ENCODE measurements at places on chromosomes 2 and 18.

GRCh38 chr2:222436040-222436413, 11.7 kb downstream of the SGPP2 start:
- no peak for DNase-seq

DNA sequence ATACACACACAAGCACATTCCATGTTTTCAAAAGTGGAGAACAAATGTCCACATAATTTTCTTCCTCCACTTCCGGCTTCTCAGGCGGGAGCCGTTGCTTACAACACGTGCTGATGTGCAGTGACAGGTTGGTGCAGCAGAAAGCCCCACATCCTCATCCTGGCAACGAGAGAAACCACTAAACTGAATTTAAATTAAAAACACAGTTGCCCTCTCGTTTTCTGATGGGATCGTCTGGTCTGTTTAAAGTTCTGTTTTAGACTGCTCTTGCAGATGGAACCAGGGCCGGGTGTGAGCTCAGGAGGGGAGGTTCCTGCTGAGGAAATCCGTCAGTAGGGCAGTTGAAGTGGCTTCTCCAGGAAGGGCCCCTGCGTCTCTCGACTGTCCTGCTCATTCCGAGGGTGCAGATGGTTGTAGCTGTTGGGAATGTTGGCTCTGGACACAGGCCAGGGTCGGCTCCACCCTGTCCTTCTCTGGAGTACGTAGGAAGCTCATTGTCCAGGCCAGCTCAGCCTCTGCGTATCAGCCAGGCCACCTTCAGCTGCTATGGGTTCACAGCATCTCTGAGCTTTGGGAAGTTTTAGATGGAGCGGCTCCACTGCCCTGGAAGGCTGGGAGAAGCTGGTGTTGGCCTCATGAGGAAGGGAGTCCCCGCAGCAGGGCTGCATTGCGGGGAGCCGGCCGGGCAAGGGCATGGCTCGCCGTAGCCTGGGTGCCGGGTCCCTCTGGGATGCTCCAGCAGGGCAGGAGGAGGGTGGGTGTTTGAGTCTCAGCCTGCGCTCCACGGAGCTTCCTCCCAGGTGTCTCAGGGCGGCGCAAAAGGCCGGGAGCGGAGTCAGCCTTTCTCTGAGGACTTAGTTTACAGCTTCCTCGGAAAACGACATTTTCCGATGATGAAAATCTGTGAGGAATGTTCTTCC, 58.3 kb downstream of the NFATC1 start:
- no peak for DNase-seq

GRCh38 chr2:233513953-233514655, 52.5 kb downstream of the USP40 start:
- DNase-seq: no peak

GRCh38 chr2:190338453-190338852, 4.9 kb upstream of the INPP1 start:
- DNase-seq: no peak

DNA sequence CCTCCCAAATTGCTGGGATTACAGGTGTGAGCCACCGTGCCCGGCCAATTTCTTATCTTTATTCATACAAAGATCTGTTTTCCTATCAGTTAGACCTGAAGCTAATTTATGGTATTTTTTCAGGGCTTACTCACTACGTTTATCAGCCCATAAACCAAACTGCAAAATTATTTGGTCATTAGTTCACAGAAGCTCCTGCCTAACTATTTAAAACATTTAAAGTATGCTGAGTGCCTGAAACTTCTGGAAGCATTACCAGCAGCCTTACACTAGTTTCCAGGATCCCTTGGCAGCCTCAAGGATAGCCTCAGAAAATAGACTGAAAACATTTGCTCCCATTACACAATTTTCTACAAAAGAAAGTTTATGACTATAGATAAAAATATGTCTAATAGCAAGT, 68.8 kb downstream of the GALNT13 start:
- DNase-seq: no peak

DNA sequence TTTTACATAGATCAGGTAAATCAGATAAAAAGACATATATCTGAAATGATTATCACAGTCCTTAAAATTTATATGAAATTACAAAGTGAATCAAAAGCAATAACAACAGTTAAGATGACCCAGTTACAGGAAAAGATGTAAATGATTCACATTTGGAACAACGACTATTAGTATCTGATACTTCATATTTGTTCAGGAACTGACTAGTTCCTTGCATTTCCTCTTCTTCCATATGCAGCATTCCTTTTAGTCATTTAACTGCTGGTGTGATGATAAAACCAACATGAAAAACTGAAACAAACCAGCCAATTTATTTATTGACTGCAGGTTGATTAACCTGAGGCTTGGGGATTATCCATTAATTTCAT, 75.2 kb downstream of the RBMS1 start:
- DNase-seq: no peak

- DNase-seq: no peak
Measured at GRCh38 chr2:176128982-176129796, at the start of gene HOXD8. TSS of gene HOXD8 (plus strand) at chr2:176129705. CDS start at chr2:176130367, 662 bp downstream.

DNA sequence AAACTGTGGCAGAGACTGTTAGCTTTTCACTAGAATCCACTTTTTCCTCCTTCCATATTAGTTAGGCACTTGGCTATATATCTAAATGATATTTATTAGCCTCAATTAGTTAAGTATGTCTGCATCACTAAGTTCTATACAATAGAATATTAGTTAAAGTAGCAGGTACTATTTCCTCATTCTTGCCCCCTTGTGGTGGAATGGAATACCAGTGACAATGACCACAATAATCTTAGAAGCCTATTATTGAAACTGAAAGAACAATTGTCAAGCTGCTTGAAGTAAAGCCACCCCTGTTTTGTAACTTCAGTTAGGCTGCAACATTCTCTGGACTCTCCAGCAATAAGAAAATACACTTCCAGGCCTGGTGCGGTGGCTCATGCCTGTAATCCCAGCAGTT, 476.3 kb upstream of the VWC2L start:
- no peak for DNase-seq

DNA sequence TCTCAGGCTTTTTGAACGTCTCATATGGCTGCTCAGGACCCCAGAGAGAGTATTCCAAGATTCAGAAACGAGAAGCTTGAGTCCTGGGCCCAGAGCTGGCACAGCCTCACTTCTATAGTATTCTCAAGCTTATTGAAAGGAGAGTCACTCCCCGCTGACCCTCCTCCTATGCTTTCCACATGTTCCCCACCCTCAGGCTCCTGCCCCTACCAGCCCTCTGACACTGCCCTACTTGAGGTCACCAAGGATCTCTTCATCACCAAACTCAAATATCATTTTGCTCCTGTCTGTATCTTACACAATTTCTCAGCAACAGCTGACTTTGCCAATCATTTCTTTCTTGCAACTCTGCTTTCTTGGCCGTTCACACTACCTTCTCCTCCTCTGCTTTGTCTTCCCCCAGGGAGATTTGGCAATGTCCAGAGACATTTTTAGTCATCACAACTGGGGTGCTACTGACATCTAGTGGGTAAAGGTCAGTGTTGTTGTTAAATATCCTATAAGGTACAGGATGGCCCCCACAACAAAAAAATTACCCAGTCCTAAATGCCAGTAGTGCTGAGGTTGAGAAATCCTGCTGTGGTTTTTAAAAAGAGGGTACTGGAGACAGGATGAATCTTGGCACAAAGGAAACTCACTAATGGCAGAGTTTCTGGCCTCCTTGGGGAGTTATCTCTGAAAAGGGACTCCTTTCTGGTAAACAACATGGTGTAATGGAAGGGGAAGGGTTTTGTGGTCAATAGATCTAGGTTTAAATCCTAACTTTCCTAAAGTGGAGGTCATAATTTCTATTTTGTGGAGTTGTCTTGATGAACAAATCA, 26.9 kb upstream of the INSIG2 start:
- no peak for DNase-seq

DNA sequence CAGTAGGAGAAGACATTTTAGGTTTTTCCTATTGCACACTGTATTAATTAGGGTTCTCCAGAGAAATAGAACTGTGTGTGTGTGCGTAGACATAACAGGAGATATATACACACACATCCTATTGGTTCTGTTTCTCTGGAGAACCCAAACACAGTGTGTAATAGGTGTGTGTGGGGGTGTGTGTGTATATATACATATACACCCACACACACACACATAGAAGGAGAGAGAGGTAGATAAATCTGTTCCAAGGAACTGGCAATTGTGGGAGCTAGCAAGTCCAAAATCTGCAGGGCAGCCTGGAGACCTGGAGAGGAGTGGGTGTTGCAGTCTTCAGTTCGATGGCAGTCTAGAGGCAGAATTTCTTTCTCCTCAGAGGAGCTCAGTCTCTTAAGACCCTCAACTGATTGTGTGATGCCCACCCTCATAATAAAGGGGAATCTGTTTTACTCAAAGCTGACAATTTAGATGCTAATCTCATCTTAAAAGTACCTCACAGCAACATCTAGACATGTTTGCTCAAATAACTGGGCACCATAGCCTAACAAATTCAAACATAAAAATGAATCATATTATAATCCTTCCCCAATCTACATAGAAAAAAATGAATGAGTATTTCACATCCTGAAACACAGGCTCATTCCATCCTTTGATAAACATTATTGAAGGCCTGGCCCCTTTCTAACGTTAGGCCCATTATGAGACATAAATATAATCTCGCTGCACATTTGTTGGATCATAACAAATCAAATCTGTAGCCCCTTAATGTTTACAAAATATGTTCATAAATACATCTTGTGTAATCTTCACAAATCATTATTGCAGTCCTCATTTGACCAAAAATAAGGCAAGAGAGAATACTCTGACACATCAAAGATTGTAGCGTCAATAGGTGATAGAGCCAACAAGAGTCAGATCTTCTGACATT, 35.1 kb upstream of the RTN4 start:
- no peak for DNase-seq

DNA sequence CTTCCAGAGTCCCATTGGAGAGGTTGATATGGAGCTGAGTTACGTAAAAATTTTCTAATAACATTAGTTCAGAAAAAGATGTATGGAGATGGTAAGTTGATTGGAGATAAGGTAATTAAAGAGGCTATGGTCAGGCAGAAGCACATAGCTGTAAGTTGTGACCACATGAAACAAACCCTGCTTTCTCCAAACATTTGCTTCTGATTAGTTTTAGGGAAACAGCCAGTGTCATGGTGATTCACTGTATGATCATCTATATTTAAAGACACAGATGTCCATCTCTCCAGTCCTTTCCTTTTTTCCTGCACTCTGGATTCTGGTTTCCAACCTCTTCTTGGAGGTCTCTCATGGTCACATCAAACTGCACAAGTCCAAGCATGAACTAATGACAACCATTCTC, 1550.8 kb upstream of the PIK3C3 start:
- no peak for DNase-seq

- peak; percentile 19 for DNase-seq
Measured at GRCh38 chr2:174697255-174697654, 67.0 kb downstream of the CHRNA1 start.

GRCh38 chr2:85663594-85664565, 4.1 kb downstream of the SFTPB start:
- DNase-seq: no peak

- DNase-seq: no peak
Measured at GRCh38 chr2:24659862-24660261, 133.3 kb downstream of the PTRHD1 start.

DNA sequence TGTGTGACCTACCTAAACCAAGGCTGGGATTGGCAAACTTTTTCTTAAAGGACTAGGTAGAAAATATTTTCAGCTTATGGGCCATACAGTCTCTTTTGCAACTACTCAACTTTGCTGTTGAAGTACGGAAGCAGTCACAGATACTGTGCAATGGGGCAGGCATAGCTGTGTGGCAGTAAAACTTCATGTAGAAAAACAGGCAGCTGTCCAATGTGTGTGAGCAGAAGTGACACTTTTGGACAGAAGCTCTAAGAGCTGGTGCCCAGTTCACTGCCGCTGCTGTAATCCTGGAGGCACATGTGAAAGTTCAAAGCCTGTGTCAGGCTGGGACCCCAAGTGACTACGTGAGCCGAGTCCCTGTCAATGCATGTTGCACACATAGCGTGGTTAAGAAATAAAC, 46.7 kb downstream of the MAPK4 start:
- DNase-seq: no peak

- no peak for DNase-seq
Measured at GRCh38 chr18:51383711-51384110, 186.2 kb upstream of the MEX3C start.

DNA sequence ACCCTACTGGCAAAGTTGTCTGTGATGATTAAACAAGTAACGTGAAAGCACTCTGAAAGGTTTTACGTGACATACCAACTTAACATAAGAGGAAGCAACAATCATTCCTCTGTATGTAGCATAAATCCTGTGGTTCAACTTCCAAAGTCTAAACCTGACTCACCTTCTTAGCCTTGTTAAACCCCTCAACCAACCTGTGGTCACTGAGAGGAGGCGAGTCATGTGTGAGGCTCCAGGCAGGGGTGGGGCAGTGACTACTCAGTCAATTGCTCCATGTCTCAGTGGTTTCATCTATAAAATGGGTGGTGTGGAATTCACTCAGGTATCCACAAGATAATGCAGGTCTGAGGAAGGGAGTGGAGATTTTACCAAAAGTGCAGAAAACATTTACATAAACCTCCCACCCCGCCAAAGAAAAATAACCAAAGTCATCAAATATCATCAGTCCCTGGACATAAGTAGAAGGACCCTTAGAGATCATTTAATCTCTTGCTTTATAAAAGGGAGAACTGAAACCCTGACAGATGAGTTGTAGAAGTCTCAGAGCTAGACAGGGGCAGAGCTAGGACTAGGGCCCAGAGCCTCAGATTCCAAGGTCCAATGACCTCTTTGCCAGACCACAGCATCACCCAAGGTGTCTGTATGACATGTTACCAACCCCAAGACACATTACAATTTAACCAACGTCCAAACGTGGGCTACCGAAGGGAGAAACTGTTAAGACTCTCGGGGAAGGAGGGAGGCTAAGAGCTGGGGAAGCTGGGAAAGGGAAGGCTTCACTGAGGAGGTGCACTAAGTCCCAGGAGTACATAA, 3.7 kb upstream of the PCBP1 start:
- no peak for DNase-seq

DNA sequence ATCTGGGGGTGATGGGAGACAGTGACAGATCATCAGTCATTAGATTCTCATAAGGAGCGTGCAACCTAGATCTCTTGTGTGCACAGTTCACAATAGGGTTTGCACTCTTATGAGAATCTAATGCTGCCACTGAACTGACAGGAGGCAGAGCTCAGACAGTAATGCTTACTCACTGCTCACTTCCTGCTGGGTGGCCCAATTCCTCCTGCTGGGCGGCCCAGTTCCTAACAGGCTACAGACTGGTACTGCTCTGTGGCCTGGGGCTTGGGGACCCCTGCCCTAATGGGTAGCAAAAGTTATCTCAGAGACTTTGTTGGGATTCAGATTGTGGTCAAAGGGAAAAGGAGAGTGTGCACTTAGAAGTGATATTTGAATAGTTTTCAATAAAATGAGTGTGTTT, 840.1 kb upstream of the ID2 start:
- DNase-seq: no peak

DNA sequence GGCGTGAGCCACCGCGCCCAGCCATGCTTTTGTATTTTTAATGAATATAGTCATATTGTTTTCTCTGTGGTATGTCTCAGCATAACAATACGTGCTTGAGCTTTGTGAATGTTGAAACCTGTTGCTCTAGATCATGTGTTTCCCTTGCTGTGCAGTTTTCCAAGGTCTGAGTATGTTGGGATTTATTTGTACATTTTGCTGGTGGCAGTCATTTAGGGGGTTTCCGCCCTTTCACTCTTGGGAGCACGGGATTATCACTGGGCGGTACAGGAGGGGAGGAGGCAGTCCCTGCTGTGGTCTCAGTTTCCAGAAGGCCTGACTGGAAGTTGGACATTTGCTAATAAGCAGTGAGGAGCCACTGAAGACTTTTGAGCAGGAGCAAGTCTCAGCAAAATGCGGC, 24.9 kb upstream of the CATIP start:
- DNase-seq: no peak

- DNase-seq: no peak
Measured at GRCh38 chr2:68330691-68331090, 10.9 kb upstream of the CNRIP1 start.

Data from stimulated activated CD8-positive, alpha-beta memory T cell treated with anti-CD3 and anti-CD28 coated beads, Interleukin-4, amount 100 ng/mL, for 1 hour (primary cell).